ENCODE measurements at places on chromosomes 5 and 9.

- no peak for DNase-seq
These were observed 22.8 kb upstream of the FOXB2 start for GRCh38 chr9:76996700-76997099.

- no peak for DNase-seq
These were observed 182.5 kb downstream of the TTLL11 start for GRCh38 chr9:121910491-121911040.

- no peak for DNase-seq
These were observed 82.9 kb downstream of the UGCG start for GRCh38 chr9:111979561-111979960.

DNA sequence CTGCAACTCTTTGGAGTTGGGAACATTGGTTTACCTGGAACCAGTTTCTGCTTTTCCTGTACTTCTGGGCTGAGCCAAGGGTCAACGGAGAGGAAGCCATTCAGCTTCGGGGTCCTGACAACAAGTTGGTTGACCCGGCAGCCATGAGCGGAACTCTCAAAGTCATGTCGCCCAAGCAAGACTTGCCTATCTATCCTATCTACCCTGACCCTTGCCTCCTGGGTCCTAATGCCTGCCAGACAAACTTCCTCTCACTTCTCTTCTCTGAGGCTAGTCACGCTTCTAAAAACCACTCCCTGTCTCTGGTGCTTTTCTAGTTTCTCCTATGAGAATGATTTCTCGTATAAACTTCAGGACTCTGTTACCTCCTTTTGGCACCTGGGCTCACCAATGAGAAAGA, 44.7 kb upstream of the CRHBP start:
- no peak for DNase-seq

- DNase-seq: no peak
These were observed 81.9 kb downstream of the PDZD2 start for GRCh38 chr5:31720811-31721345.

GRCh38 chr5:43001748-43002147, 38.4 kb downstream of the ANXA2R start:
- DNase-seq: no peak

DNA sequence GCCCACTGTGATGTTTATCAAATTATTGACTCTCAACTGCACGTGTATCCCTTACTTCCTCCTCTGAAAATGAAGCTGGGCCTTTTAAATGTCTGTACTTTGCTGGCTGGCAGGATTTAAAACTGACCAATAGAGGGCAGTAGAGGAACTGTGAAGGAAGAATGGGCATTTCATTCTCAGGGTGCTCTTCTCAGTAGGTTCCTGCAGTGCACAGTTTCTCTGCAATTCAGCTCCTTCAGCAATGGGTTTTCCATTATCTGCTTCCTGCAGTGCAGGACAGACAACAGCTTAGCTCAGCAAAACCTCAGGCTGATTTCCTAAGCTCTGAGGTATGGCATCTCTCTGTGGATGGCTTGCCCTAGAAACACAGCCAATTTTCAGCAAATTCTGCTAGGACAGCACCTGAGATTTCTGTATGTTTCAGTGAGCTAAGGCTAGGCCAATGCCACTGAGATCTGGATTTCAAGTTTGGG, 298.4 kb upstream of the PRDM9 start:
- DNase-seq: peak; percentile 33

DNA sequence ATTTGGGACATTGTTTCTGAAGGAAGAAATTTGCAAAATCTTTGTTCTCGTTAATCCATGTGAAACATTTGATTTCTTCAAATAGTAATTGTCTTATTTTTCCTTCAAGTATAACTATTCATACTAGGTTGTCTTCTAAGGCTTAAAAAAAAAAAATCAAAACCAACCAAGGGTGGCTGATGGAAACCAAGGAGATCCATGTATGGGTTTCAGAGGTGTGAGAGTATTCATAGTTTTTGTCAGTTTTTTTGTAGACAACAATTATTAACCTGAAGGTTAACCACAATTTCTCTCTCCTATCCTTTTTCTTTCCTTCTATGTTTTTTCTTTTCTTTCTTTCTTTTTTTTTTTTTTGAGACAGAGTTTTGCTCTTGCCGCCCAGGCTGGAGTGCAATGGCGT, 35.4 kb downstream of the KDM4C start:
- no peak for DNase-seq

DNA sequence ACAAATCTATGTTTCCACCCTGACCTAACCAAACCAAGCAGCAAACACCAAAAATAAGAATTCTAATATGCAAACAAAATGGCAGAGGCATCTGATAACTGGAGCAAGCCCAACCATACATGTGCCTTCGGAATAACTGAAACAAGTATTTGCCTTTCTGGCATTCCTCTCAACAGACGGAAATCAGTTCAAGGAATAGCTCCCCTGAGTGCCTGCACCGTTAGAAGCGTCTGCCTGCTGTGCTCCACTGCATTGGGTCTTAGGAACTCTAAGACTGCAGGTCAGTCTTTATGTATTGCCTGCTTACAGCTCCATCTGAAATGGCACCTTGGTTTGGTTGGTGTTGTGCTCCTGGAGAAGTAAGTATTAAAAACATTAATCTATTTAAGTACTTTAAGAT, 98.5 kb downstream of the MRPS27 start:
- no peak for DNase-seq

DNA sequence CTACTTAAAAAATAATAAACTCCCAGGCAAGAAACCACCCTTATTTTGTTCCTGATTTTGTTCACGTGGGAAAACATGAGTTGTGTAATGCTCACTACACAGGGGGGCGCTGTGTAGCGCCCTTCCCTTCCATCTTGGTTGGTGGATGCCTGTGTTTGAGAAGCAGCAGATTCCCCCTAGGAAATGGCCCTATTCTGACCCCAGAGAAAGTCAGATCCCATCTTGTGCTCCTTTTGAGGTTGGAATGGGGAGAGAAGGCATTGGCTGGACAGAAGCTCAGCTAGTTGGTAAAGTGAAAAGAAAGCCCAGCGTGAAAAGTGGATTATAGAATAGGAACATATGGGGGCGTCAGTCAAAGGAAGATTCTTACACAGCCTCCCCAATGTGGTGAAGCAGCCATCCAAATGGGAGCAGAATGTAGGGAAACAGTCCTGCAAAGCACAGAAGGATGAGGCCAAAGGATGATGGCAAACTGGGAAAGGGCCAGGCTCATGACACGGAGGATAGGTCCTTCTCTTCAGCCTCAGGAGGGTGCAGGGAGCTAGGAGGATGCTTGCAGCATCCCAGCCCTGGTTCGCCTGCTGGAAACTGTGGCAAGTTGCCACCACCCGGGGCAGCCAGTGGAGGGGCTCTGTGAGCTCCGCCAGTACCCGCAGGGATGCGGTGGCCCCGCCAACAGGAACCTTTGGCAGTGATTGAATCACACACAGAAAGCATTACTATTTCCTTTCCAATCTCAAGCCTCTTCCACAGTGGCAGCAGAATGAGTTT, 314.2 kb upstream of the DAP start:
- no peak for DNase-seq

GRCh38 chr5:12237837-12238575, 333.8 kb upstream of the CTNND2 start:
- no peak for DNase-seq

GRCh38 chr9:107919263-107919662, 429.7 kb upstream of the KLF4 start:
- no peak for DNase-seq

DNA sequence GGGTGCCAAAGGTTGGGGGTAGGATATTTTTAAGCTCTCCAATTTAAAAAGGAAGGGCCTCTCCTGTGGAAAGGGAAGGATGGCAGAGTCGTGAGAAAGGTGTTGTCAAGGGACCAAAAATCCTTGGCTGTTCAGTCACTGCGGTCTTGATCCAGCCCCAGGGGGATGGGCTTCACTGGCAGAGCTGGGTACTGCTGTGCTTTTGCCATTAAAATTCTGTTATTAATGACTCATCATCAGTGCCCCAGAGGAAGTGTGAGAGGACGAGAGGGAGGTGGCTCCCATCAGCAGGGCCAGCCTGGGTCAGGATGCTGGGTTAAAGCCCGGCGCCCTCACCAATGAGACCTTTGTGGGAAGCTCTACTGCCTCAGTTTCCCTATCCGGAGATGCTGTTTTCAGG, 16.7 kb downstream of the PCDH12 start:
- no peak for DNase-seq

- no peak for DNase-seq
These were observed 113.2 kb downstream of the STK32A start for GRCh38 chr5:147348046-147348445.

- DNase-seq: no peak
These were observed 78.4 kb upstream of the HTR4 start for GRCh38 chr5:148732692-148733091.

GRCh38 chr9:31854187-31854586, 530.3 kb upstream of the ACO1 start:
- no peak for DNase-seq

- DNase-seq: no peak
These were observed 1.5 kb downstream of the C9orf40 start for GRCh38 chr9:74951107-74951720.

DNA sequence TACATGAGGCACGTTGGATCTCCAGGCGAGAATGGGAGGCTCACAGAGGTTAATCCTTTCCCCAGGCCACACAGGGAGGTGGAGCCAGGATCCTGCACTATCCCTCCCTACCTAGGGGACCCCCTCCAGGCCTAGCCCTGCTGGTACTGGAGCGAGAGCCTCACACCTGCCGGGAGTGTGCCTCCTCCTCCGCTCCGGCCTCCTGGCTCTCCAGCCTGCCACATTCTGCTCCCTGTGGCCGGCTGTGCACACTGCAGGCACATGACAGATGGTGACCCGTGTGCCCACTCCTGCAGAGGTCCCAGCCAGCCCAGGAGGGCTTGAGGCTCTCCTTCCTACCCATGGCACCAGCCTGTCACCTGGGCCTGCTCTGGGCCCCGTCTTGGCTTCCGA, 93.4 kb downstream of the RXRA start:
- DNase-seq: no peak

- no peak for DNase-seq
These were observed 117.8 kb downstream of the CCDC192 start for GRCh38 chr5:127820910-127821553.

GRCh38 chr5:127744241-127744640, 41.0 kb downstream of the CCDC192 start:
- no peak for DNase-seq

GRCh38 chr5:175582697-175583096, 75.2 kb upstream of the HRH2 start:
- DNase-seq: peak; percentile 53

DNA sequence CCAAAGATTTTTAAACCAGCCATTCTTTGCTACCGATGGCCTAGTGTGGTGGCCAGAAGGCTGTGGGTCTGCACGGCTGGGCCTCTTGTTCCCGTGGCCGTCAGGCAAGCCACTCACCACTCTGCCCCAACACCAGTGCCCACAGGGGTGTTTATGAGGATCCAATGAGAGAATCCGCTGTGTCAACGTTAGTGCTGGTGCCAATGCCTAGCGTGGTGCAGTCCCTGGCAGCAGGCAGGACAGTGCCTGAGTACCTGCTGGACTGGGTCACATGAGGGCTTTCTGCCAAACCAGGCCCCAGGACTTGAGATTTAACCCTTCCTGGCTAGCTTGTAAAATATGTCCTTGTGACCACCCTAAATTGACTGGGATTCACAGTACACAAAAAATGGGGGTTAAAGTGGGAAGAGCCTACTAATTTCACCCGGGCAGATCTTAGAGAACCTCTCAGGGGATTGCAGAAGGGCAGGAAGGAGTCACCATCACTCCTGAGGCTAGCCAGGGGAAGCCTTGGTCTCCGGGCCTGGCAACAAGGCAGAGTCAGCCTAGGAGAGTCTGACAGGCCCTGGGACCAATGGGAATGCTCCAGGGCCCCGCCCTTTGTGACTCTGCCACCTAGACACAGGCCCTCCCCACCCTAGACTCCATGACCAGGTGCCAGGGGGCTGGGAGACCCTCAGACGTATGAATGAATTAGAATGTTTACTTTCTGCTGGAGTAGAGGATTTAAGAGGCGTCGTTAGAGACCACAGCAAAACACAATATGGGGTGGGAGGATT, 63.2 kb upstream of the FSTL4 start:
- DNase-seq: no peak

DNA sequence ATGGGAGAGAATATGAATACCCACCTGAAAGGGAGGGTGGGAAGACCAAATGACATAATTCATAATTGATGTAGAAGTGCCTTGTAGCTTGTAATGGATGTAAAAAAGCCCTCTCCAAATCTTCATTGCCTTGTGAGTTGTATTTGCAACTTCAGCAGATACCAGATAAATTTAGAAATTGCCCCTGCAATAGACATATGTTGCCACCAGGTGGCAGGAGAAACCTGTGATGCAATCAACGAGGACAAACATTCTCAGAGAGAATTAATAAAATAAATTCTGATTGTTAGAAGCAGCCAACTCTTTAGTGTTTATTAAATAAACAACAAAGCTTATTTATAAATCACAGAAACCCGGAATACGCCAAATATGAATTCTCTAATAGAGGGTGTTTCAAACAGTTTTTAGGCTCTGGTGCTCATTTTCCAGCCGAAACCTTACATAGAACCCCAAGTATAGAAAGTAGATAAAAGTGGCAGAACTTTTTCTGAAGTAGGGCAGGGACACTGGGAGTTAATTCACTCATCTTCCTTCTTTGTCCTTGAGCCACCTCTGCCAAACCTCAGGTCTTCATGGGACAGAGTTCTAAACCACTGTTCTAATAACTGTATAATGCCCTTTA, 147.8 kb downstream of the TMEM38B start:
- no peak for DNase-seq

- no peak for DNase-seq
These were observed 19.6 kb upstream of the TNFAIP8 start for GRCh38 chr5:119336262-119336661.

GRCh38 chr5:6728011-6728794, 15.0 kb downstream of the TENT4A start:
- peak; percentile 71 for DNase-seq

DNA sequence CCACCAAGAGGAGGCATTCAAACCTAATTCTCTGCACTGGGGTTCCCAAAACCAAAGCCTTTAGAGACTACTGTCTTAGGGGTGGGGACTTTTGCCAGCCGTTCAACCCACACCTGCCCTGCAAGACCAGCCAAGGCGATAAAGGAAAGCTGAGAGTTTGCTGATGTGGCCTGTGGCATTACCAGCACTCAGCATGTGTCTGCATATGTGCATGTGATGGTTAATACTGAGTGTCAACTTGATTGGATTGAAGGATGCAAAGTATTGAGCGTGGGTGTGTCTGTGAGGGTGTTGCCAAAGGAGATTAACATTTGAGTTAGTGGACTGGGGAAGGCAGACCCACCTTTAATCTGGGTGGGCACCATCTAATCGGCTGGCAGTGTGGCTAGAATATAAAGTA, 474.2 kb downstream of the MED10 start:
- DNase-seq: no peak
